ENCODE measurements at places on chromosomes 12 and 14. TPM values are rescaled to one million over a fixed set of nuclear protein-coding genes. Genes with fewer than 3 reads are reported as not detected.

Gene POTEM
- not detected for total RNA-seq

Gene TGM1
- total RNA-seq: 5.7 TPM

- peaks cover 40% of the 10 kb centered on the region for H3K36me3 ChIP-seq
- no peak overlapping the region for H3K27ac ChIP-seq
- H3K4me1 ChIP-seq: peaks cover 4% of the 10 kb centered on the region
- DNase-seq: no peak
Observed at GRCh38 chr12:89648211-89648930, 60.3 kb downstream of the ATP2B1 start.

GRCh38 chr12:109677279-109677691, 36.3 kb upstream of the FAM222A start:
- no peak overlapping the region for H3K4me3 ChIP-seq
- H3K4me1 ChIP-seq: no peaks in the 10 kb centered on the region
- H3K27ac ChIP-seq: no peak overlapping the region
- H3K27me3 ChIP-seq: peaks cover 30% of the 10 kb centered on the region
- H3K36me3 ChIP-seq: no peaks in the 10 kb centered on the region

GRCh38 chr12:49874142-49874897, 29.4 kb downstream of the FAIM2 start:
- no peaks in the 10 kb centered on the region for H3K36me3 ChIP-seq
- DNase-seq: peak; percentile 10
- H3K27me3 ChIP-seq: peaks cover 3% of the 10 kb centered on the region
- no peak overlapping the region for H3K4me3 ChIP-seq
- H3K27ac ChIP-seq: no peak overlapping the region
